KBM-7 (cell line): ENCODE measurements at places on chromosomes 5 and 9.

GRCh38 chr5:52694648-52695047, 93.1 kb upstream of the ITGA1 start:
- DNase-seq = no peak

GRCh38 chr5:59038798-59039295, 456.0 kb downstream of the RAB3C start:
- DNase-seq = no peak

DNA sequence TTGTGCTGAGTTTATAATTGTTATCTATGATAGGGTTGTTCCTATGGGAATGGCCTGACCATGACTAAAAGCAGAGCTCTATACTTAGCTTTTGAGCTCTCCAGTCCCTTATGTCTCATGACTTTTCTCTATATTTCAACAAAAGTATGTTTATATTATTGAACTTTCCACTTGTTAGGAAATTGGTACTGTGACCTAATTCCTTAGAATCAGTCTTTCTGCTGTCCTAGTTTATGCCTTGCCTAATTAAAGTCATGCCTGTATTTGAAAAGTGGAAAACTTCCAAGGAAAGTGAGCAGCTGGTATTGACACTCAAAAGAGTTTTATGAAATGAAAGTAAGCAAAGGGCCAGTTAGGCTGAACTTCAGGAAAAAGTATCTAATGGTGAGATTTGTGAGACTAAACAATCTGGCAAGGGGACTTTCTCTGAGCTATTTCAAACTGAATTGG, 68.6 kb downstream of the XRCC4 start:
- DNase-seq = no peak

- no peak for DNase-seq
Measured at GRCh38 chr5:27516437-27516836, 478.1 kb upstream of the CDH9 start.

DNA sequence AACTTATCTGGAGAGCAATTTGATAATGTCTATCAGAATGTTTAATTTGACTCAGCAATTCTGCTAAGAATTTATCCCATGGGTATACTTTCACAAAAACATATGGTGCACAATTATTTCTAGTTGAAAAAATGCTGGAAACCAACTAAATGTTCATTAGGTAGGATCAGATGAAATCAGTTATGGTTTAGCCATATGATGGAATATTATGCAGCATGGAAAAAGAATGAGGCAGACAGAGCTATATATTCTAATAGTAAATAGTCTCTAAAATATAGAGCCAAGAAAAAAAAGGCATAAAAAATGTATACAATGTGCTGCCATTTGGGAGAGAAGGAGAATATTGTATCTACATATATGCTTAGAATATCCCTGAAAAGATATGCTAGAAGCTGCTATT, 3.6 kb upstream of the SPATA6L start:
- no peak for DNase-seq

DNA sequence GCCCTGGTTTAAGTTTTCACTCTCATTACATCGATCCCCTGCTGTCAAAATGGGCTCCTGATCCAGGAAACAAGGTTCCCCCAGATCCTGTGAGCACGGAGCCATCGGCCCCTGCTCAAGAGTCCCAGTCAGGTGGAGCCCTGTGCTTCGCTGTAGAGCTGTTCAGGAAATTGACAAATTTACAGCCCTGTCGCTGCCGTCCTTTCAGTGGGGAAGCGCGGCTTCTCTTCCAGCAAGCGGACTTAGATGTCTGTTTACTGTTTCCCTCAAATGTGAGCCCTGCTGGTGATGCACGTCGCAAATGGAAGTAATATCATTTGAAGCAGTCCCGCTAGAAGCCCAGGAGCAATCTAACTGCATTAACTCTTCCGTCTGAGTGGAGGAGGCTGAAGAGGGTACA, 760.9 kb upstream of the WWC1 start:
- no peak for DNase-seq

- DNase-seq = no peak
Measured at GRCh38 chr5:58314356-58315210, 145.3 kb downstream of the PLK2 start.

GRCh38 chr9:136944212-136944518, 373 bp downstream of the FBXW5 start:
- DNase-seq = peak; percentile 50

- peak; percentile 66 for DNase-seq
Measured at GRCh38 chr5:150523472-150524350, 15.8 kb downstream of the NDST1 start.

GRCh38 chr9:70159630-70160029, 99.1 kb upstream of the SMC5 start:
- DNase-seq = no peak

- DNase-seq = no peak
Measured at GRCh38 chr5:135218486-135218755, 180.6 kb downstream of the MACROH2A1 start.

GRCh38 chr5:129698661-129699060, 49.2 kb upstream of the MINAR2 start:
- no peak for DNase-seq

DNA sequence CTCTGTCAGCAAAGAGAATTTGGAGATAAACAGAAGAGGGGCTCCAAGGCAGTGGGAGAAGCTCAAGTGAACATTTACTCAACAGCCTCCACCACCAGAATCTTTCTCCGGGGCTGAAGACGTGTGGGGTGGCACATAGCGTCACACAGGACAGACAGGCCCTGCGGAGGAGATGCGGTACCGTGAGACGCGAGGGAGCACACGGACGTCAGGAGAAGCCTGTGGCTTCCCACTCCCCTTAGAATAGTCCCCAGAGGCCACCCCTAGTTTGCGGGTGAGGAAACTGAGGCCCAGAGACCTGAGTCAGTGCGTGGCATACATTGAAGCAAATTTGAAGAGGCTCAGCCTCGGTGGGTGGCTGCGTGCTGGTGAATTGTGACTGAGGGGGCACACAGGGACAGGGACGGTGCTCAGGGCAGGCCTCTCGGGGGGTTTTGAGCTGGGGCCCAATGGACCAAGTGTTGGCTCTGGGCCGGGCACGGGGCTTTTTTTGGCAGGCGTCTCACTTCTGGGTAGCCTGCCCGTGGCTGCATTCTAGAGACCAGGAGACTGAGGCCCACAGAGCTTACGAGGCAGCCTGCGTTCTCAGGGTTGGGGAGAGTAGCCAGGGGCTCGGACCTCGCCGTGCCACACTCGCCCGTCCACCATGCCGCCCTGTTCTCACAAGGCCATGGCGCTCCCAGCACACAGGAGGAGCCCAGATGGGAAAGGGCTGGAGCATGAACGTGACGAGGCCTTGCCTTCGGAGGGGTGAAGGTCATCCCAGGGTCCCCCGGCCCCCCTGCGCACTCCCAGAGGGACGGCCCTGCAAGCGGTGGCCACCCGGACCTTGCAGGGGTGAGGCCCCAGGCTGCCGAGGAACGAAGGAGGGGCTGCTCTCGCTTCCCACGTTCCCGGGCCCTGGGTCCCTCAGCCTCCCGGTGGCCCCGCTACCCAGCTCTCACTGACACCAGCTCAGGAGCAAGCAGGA, 220.6 kb downstream of the C9orf50 start:
- DNase-seq = no peak

GRCh38 chr9:4297151-4297785, 2.6 kb downstream of the GLIS3 start:
- DNase-seq = peak; percentile 67

DNA sequence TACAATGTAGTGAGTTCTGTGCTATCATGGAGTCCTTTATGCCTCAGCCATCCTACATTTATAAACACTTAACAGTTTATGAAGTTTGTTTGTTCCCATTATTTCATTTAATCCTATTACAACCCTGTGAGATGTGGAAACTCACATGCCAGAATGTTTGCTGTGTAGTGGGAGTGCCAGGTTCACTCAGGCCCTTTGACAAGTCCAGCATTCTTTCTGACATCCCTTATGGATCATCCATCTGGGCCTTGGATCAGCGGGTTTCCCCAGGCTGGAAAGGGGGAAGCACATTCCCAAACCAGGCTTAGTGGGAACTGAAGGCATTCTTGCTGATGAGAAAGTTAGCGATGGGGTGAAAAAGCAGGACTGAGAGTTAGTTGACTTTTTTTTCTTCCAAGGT, 128.1 kb upstream of the OTULINL start:
- no peak for DNase-seq

DNA sequence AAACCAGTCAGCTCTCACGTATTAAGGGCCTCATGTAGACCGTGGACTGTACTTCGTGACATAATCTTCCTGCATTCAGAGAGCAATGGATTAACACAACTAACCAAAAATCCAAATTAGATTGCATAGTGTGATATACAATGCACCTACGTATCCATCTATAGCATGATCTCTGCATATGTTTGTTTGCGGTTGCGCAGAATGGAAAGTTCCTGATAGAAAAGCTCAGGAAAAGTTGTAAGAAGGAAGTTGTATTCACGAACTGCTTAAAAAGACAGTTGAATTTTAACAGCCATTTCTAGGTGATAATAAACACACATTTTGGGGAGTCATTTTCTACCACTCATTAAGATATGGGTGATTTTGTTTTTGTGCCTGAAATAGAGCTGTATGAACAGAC, 869.0 kb downstream of the TLE4 start:
- no peak for DNase-seq

- DNase-seq = no peak
Measured at GRCh38 chr5:92800365-92800764, 780.7 kb downstream of the NR2F1-AS1 start.

DNA sequence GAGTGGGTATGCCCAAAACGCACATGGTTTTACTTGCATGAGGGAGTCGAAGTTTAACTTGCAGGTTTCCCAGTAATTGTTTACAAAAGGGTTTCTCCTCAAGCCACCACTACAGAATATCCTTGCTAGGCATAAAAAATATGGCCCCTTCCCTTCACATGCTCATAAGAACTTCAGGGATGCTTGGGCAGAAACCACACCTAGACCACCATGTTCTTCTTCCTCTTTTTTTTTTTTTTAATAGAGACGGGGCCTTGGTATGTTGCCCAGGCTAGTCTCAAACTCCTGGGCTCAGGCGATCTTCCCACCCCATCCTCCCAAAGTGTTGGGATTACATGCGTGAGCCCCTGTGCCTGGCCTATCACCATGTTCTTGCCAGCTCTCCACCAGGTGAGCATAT, 18.6 kb upstream of the PLIN2 start:
- peak; percentile 72 for DNase-seq

- peak; percentile 35 for DNase-seq
Measured at GRCh38 chr9:21817176-21817575, 14.7 kb downstream of the MTAP start.

DNA sequence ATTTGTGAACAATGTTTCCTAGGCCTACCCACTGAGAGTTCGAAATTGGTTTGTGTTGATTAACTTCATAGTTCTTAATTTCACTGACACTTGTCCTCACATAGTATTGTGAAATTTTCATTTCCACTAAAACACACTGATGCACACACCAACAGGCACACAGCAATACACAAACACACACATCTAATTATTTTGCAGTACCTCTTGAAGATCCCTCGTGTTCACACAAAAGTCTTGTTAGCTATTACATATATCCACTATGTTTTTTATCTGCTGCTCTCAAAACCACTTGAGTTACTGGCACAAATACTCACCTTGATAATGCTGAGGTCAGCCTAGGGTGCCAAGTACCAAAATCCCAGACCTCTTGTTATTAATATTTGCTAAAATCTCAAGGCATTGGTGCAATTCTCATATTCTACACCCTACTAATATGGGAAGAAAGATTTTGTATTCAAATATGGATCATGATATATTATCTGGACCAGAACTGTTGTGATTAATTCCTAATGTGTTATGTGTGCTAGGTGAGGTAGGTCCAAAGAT, 767.4 kb upstream of the CDH10 start:
- no peak for DNase-seq

- no peak for DNase-seq
Measured at GRCh38 chr5:135761746-135762145, 72.7 kb upstream of the SLC25A48 start.

DNA sequence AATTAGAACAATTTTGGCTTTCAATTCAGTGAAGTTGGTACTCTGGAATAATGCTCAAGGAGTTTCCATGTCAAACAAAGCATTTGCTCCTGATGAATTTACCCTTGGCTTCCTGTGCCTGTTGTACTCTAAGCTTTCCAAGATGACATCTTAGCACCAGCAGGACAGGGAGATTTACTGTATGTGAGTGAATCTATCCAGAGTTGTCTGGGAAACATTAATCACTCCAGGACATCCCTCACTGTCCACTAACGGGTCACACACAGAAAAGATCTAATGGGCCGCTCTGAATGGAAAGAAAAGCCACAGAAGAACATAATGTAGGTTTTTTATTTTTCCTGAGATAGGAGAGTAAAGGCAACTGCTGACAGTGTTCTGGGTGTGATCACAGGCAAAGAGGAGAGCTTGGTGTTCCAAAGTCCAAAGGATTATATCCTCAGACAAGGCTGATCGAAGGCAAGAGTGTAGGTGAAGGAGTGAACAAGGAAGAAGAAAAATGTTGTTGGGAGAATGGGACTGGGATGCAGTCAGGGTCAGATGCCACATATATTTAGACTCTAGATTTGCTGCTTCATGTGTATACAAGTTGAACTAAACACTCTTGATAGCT, 167.7 kb upstream of the RPS23 start:
- no peak for DNase-seq

GRCh38 chr5:38291355-38291754, 33.0 kb downstream of the EGFLAM start:
- DNase-seq = no peak

- DNase-seq = no peak
Measured at GRCh38 chr5:85108471-85108870, 723.8 kb upstream of the EDIL3 start.

GRCh38 chr5:44402084-44402483, 12.9 kb upstream of the FGF10 start:
- no peak for DNase-seq
